ENCODE measurements at places on chromosomes 12 and 14. TPM values are rescaled to one million over a fixed set of nuclear protein-coding genes. Genes with fewer than 3 reads are reported as not detected.

DNA sequence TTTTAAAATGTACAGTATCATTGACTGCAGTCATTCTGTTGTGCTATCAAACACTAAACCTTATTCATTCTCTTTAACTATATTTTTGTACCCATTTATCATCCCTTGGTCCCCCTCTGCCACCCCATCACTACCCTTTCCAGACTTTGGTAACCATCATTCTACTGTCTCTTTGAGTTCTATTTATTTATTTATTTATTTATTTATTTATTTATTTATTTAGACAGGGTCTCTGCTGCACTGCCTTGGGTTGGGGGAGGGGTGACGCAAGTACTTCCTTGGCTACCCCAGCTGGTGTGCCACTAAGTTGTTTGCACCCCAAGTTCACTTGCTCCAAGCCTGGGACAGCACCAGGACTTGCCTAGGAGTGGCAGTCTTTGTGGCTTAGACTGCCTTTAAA is 427.8 kb upstream of the NOVA1 start:
- no peak for DNase-seq

GRCh38 chr14:68978172-68978911 is 760 bp downstream of the ACTN1 start:
- DNase-seq = no peak

PTPRO gene
- polyA plus RNA-seq = 1.6 TPM

GRCh38 chr12:128163086-128163485 is 103.9 kb upstream of the TMEM132C start:
- DNase-seq = no peak

DNA sequence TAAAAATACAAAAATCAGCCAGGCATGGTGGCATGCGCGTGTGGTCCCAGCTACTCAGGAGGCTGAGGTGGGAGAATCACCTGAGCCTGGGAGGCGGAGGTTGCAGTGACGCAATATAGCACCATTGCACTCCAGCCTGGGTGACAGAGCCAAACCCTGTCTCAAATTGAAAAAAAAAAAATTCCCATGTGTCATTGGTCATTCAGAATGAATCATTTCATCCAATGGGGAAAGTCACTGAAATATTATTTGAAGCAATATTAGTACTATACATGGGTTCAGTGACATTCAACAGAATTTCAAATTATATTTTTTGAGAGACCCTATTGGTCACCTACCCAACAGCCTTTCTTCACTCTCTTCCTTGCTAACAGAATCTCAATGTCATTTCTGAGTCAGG is 276.1 kb downstream of the ITPR2 start:
- DNase-seq = no peak

DNA sequence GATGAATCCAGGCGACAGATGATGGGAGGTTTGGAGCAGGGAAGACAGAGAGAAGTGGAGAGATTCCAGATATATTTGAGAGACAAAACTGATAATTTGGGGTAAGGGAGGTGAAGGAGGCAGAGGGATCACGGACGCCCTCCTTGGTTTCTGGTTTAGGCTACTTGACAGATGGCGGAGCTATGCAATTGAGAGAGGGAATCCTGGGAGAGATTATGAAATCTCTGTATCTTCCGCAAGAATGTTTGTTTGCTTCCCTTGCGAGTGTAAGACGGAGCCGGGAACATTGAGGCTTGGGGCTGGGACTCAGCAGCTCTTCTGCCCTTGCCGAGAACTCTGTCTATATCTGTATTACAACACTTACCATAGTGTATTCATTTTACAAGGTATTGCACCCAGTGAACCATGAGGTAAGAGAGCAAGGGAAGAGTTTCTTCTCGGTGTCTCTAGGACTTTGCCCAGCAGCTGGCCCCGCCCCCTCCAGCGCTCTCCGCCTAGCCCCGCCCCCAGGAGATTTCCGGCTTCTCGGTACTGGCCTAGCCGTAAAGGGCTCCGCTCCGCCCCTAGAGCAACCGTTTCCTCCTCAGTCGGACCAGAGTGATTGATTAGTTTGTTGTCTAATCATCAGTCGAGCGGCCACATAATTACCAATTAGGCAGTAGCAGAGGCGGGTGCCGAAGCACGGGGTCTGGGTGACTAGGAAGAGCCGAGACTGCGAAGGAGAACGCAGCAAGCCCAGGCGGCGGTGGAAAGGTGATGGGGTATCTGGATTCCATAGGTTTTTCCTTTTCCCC is at the start of gene PRR13:
TSS of gene PRR13 (plus strand) at position 695 of the 794 bp plus-strand sequence. CDS start 981 bp downstream, outside the sequence.
- DNase-seq = peak; percentile 99

- no peak for DNase-seq
These were observed 30.7 kb downstream of the ISCA2 start for GRCh38 chr14:74524076-74524811.

ADAMTS20 gene
- polyA plus RNA-seq = 0.49 TPM

SPX gene
- polyA plus RNA-seq = 3.5 TPM

GRCh38 chr14:23055621-23056144 is 1.6 kb downstream of the CDH24 start:
- no peak for DNase-seq

SLC6A13 gene
- 0.28 TPM for polyA plus RNA-seq

CYP27B1 gene
- 1.8 TPM for polyA plus RNA-seq

- DNase-seq = no peak
These were observed 47.7 kb upstream of the PPP2R5C start for GRCh38 chr14:101713621-101714349.

GRCh38 chr12:71949646-71950045 is 11.0 kb downstream of the TPH2 start:
- no peak for DNase-seq

GRCh38 chr12:108807996-108808769 is 49.2 kb downstream of the SSH1 start:
- DNase-seq = no peak

- no peak for DNase-seq
These were observed 70.2 kb upstream of the TCL1A start for GRCh38 chr14:95784137-95784536.

- no peak for DNase-seq
These were observed 65.0 kb downstream of the CDK17 start for GRCh38 chr12:96335270-96335669.

GRCh38 chr14:68719634-68720384 is 73.1 kb downstream of the ZFP36L1 start:
- DNase-seq = no peak

DNA sequence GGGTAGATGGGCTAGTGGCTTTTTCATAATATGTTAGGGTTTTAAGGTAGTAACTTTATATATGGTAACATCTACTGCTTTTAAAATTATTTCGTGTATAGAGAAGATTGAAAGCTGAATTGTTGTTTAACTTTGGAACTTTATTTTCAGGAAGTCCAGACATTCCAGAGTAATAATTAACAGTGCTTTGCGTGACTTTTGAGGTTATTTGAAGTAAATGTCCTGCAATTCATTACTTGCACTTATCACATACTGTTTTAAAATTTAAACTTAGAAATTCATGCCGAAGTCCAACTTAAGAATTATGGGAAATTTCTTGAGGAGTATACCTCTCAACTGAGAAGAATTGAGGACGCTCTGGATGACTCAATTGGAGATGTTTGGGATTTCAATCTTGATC is 3.3 kb downstream of the WASHC4 start:
- DNase-seq = peak; percentile 12

STON2 gene
- polyA plus RNA-seq = 14.6 TPM
